ENCODE measurements at places on chromosomes 6 and 20. TPM values are rescaled to one million over a fixed set of nuclear protein-coding genes. Genes with fewer than 3 reads are reported as not detected.

ROS1 gene
- 0.18 TPM for total RNA-seq

DNA sequence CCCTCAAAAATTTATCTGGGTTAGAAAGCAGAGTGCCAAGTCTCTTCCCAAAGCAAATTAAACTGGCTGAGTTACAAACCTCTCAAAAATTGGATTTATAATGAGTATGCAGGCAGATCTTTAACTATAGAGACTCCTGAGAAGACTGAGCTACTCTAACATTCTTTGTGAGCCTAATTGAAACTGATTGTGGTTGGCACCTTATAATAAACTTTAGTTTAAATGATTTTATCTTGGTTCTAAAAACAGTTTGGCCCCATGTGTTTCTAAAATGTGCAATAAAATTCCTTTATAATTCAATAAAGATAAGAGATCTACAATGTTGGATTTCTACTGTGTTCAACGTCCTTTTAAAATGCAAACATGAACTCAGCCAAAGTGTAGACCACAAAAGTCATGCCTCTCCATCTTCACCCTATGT is 480.2 kb upstream of the RNF217 start:
- no peak for DNase-seq

GRCh38 chr20:16364320-16364687 is 208.9 kb downstream of the KIF16B start:
- no peak for DNase-seq

GRCh38 chr6:92139601-92140000 is 1279.8 kb downstream of the EPHA7 start:
- no peak for DNase-seq

Data from fibroblast of the aortic adventitia (primary cell).